Activated T-cell treated with anti-CD3 and anti-CD28 coated beads for 24 hours (primary cell): ENCODE measurements at places on chromosomes 7 and 10.
A peak's percentile ranks its signal among the peaks of the same experiment; 100 is the strongest.

DNA sequence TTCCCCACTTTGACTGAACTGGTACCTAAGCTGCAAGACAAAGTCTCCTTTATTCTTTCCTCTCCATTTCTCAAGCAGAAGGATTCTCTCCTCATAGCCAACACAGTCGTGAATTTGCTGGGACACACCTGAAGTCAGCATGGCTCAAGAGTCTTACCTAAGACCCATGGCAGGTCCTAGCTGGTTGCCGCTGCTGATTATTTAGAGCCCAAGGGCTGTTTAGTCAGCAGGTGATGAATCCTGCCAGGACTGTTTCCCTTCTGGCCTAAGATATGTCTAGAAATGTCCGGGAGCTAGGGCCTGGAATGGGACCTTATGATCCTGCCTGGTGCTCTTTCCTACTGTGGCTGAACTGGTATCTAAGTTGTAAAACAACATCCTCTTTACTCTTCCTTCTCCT lies 82.8 kb downstream of the AHCYL2 start:
- DNase-seq, result no peak

DNA sequence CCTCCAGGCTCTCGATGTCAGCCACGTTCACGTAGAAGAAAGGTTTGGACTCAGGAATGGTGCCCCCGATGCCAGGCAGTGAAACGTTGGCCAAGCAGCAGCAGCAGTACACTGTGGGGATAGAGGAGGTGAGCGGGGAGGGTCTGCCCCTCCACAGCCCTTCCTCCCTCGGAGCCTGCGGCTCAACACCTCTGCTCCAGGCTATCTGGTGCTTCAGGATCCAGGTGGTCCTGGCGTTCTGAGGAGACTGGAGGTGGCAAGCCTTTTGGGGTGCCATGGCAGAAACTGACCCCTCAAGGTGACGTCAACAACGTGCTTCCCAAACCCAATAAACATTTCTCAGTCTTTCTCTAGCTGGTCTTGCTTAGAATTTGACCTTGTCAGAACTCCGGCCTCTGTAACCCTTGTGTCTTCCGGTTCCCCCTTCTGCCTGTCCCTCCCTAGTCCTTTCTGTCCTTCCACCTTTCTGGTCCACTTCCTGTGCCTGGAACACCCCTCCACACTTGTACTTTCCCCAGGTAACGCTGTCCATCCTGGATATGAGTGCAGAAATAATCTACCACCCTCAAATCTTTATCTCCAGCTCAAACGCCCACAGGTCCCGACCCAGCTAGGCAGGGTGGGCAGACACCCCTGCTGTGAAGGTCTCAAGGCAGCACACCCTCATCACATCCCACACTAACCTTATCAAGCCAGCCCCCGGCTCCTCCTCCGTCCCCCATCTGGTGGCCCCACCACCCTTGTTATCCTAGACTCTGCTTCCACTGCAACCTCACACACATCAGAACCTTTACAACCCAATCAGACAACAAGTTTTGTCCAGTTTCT lies 36.5 kb downstream of the DENND11 start:
- no peak for DNase-seq

DNA sequence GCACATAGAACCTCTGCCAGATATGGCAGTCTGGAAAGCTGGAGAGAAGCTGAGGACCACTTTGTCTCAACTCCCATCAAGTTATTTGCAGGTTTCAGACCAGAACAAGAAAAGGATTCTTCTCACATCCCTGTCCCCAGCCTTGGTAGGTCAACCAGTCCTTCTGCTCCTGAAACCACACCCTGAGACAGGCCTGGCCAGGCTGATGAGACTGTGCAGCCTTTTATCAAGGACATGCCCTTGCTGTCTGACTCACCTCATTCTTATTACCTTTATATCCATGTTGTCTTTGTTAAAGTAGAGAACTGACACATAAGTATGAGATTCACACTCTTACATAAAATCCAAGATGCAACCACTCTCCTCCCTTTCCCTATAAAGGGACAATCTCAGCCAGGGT lies 354.9 kb downstream of the PLXNA4 start:
- no peak for DNase-seq

DNA sequence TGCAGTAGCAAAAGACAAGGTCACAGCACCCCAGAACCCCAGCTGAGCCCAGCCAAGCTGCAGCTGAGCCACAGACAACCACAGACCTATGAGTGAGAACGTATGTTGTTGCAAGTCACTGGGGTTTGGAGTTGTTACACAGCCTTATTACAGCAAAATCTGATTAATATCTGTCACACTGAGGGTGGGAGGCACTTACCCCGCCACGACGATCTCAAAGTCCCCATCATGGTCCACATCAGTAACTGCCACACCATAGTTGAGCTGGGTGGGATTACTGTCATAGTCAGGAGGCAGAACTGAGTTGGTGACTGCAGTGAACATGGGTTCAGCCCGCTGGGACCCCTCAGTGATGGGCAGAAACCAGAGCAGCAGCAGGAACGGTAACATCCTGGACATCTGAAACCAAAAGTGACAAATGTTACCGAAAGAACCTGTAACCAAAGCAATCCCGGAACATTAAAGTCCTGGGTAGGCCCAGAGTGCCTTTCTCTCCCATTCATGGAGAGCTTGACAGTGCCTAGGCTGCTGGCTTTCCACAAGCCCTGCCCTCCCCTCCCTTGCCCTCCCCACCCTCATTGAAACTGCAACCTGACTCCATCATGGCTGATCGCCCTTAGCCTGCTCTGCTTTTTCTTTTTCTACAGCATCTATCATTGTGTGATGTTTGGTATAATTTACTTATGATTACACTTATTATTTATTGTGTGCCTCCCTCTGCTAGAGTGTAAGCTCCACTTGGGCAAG lies 19.3 kb downstream of the CRTAC1 start:
- no peak for DNase-seq

- no peak for DNase-seq
Measured at GRCh38 chr7:141441837-141442627, 109.2 kb upstream of the AGK start.

DNA sequence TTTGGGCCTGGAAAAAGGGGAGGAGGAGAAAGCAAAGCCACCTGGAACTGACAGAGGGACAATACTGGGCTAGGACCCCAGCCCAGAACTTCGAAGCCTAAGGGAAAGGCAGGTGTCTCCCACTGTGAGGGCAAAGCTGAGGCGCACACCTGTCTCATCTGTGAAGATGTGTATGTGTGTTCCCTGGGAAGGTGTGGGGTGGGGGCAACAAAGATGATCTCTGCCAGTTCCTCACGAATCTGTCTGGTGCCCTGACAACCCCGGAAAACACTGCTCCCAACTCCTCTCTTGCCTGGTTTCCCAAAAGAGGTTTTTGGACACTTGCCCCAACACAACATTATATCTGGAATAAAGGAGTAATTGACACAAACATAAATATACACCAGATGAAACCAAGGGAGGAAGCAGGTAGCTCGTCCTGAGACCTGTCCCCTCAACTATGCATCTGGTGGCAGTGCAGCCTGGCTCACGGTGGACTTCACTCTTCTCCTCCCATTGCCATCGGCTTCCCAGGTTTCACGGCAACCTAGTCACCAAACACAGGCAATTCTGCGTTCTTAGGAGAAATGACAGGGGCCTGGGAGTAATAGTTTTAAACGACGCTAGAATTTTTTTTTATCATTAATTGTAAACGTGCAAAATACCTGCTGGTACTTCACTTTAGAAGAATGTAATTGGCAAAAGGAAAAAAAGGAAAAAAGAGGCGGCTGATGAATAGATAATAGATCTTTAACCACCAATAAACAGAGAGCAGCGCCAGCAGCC lies 1.7 kb upstream of the EMX2 start:
- no peak for DNase-seq

- DNase-seq, result no peak
Measured at GRCh38 chr7:107847168-107847835, 43.7 kb upstream of the DLD start.

- DNase-seq, result no peak
Measured at GRCh38 chr7:44167920-44168319, 21.3 kb downstream of the GCK start.

- DNase-seq, result peak; percentile 1
Measured at GRCh38 chr7:101953248-101953819, 135.9 kb downstream of the CUX1 start.

GRCh38 chr10:27884185-27884641 lies 114.7 kb downstream of the ODAD2 start:
- no peak for DNase-seq

- no peak for DNase-seq
Measured at GRCh38 chr7:139393621-139394211, 34.0 kb downstream of the LUC7L2 start.

- DNase-seq, result peak; percentile 42
Measured at GRCh38 chr7:3065724-3066143, 22.1 kb upstream of the CARD11 start.

- DNase-seq, result no peak
Measured at GRCh38 chr10:42986633-42987032, 90.2 kb upstream of the RET start.

- no peak for DNase-seq
Measured at GRCh38 chr10:132493246-132493755, 44.3 kb upstream of the INPP5A start.

- no peak for DNase-seq
Measured at GRCh38 chr10:15703944-15704580, 15.7 kb downstream of the ITGA8 start.

DNA sequence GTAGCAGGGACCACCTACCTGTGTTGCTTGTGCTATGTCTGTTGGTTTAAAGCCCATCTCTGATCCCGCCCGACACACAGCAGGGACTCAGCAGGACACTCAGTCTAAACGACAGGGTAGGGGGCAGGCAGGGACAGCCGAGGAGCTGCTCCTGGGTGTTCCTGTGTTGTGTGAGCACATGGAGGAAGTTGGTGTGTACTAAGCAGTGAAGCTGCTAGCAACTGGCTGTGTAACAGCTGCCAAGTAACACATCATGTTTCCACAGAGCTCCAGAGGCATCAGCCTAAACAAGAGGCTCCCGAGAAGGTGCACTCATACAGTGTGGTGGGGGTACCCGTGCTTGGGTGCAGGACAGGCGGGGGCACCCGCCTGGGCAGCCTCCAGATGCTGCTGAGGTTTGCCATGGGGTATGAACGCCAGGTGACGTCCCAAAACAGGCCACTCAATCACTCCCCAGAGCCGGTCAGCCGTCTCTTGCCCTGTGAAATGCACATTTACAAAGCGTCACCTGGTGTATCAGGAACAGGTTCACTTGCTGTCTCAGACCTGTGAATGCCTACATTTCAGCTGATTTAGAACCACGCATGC lies 59.6 kb downstream of the PTPRN2 start:
- DNase-seq, result no peak

- DNase-seq, result no peak
Measured at GRCh38 chr7:27434756-27435400, 192.3 kb downstream of the EVX1 start.

DNA sequence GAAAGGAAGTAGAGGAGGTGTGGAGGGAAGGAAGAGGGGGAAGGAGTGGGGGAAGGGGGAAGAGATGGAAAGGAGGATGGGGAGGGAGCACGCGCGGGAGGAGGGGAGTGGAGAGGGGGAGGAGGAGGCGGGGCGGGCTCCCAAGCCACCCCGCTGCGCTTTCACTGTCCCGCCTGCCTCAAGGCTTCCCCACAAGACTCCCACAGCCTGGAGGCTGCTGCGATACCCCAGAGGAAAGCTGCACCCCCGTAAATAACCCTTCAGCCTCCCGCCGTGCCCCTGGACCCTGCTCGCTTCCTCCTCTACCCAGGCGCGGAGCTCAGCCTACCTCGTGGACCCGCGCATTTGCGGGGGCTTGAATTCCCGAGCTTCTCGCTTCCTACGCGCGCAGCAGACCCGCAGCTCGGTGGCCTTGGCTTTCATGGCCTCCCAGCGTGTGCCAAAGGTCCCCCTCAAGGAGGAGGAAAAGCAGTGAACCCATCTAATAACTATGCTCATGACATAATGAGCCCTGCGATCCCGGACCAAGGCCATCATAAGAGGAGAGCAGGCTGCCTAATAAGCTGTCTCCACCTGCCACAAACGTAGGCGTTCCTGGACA lies at the start of gene C10orf67:
C10orf67 (minus strand) TSS at position 557 of the 601 bp plus-strand sequence; CDS start at position 534, 23 bp downstream.
- DNase-seq, result no peak

GRCh38 chr7:121395494-121395960 lies 581 bp downstream of the FAM3C start:
- peak; percentile 23 for DNase-seq

GRCh38 chr10:104622598-104623209 lies 18.4 kb upstream of the SORCS3 start:
- DNase-seq, result no peak

DNA sequence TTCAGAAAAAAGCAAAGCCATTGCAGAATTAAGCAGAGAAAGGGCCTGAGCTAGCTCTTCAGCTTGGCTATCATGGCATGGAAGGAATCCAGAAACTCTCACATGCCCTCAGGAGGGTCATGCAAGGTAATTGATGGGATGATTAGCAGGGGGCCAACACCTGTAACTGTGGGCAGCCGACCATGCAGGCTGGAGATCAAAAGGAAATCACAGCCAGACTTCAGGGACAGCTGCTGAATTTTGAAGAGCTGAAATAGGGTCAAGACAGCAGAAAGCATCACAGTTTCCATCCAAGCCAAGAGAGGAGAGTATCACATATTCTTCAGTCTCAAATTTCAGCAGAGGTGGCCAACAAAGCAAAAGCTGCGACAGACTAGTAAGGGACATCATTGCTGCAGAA lies 239.6 kb upstream of the STEAP1 start:
- no peak for DNase-seq

GRCh38 chr10:75737580-75737949 lies 306.1 kb downstream of the LRMDA start:
- no peak for DNase-seq

DNA sequence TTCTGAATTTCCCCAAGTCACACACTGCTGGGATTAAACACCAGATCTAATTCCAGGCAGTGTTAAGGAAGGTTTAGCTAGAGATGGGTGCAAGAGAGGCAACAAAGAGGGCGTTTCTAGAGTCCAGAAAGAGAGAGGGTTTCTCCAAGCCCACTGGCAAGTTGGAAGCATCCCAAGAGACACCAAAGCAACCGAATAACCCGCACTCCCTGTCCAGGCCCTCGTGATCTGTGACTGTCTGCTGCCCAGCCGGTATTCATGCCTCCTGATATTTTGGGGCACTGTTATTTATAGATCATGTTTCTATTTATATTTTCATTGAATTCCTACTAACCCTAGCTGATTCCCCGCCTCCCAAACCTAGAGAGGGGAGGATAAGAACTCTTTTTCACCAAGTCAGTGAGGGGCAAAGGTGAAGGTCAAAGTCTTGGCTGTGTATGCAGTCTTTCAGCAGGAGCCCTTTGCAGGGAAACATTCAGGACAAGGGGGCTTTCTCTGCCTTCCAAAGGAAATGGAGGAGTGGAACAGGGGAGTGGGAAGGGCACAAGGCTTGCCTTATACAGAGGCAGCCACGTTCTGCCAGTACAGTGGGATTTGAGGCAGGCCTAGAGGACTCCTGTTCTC lies 103.6 kb downstream of the SH3PXD2A start:
- no peak for DNase-seq
